Uterus (tissue), 4 donors: ENCODE measurements at places on chromosomes 1 and 21.

DNA sequence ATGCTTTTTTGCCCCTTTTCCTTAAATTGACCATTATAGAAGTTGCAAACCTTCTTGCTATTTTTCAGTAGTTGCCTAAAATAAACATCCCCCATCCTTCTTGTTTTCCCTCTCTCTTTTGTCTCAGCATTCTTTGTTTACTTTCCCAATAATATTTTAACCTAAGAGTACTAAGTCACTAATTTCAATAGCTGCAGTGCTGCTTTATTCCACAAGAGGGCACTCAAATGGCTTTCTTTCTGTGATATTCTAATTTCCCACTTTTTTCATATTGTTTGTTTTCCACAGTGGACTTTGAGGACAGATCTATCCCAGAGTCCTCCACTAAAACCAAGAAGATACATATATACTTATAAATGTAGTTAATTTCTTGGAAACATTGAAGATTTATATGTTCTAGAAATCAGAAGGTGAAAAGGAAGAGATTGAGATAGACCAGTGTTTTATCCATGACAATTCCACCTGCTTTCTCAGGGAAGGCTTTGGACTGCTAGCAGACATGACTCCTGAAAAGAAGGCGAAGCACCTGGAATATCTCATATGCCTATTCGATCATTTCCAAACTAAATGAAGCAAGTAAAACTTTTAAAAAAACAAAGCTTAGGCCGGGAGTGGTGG, 104.8 kb upstream of the GRIK1 start:
- no peak for DNase-seq

DNA sequence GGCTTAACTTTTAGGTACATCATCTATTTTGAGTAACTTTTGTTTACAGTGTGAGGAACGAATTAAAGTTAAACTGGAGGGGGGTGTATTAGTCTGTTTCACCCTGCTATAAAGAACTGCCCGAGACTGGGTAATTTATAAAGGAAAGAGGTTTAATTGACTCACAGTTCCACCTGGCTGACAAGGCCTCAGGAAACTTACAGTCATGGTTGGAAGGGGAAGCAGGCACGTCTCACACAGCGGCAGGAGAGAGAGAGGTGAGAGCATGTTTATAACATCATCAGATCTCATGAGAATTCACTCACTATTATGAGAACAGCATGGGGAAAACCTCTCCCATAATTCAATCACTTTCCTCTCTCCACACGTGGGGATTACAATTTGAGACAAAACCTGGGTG, 31.9 kb upstream of the TMEM52 start:
- DNase-seq: no peak

DNA sequence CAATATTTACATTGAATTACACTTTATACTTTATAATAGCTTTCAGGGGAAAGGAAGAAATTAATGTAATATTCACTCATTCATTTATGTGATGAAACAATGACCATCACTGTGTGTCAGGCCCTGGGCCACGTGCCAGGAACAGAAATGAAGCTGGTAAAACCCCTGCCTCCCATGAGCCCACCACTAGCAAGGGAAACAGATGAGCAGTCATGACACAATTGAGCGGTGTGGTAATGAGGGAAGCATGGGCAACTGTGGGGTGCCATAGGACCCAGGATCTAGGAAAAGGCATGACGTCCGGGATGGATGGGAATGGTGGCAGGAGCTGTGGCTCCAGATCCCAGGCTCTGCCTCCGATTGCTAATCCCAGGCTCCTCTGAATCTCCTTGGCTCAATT, 17.0 kb upstream of the SLC5A9 start:
- no peak for DNase-seq

DNA sequence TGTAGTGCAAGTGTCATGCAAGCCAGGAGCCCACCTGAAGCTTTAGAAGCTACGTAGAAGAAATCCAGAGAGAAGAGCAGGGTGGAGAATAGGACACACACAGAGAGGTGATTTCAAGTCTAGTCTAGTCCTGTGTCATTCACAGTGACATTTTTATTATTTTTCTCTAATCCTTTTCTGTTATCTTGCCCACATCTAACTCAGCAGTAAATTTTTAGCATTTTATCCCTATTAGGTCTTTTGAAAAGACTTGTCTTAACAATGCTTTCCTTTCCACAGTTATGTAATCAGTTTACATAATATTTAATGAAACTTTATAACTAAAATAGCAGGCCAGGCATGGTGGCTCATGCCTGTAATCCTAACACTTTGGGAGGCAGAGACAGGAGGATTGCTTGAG, 198.6 kb downstream of the ADGRL2 start:
- no peak for DNase-seq
